ENCODE measurements at places on chromosomes 13 and 19. TPM values are rescaled to one million over a fixed set of nuclear protein-coding genes. Genes with fewer than 3 reads are reported as not detected.

DNA sequence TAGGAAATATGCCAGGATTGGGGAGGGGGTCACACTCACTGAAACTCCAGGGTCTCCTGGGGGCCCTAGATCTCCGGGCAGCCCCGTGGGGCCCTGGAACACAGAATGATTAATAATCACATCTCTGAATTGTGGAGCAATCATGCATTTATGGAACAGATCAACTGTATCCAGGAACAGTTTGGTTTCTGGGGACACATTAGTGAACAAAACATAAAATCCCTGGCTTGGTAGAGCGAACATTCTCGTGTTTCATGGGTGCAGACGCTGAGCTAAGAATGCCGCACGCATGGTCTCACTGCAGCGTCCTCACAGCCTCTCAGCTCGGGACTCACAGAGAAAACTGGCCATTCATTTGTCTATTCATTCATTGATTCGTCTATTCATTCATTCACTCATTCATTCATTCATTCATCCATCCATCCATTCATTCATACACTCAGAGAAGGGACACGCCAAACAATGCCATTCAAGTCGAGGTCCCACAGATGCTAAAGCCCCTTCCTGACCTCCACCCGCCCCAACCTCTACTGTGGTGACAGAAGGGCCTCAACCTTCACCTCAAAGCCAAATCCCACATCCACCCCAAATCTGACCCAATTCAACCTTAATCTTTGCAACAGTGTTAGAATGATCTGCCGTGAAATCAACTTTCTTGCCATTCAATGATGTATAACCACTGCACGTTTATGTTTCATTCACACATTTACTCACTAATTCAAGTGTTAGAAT, 35.0 kb upstream of the OLFM2 start:
- DNase-seq = no peak

The ELSPBP1 gene
- total RNA-seq = not detected

- DNase-seq = no peak
Observed at GRCh38 chr19:37936166-37936565, 29.2 kb downstream of the SIPA1L3 start.

DNA sequence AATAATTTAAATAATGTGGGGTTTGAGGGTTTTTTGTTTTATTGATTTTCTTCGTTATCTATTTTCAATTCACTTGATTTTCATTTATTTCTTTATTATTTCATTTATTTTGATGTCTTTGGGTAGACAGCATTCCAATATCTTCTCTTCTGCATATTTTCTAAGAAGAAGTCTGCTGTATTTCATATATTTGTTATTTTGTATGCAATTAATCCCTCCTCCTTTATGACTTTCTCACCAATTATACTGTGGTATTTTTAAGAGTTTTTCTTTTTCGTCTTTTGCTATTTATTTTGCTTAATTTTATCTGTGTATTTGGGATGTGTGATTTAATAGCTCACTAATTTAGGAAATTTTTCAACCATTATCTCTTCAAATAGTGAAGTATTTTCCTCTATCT, 1444.4 kb upstream of the MIR17HG start:
- no peak for DNase-seq

- DNase-seq = no peak
Observed at GRCh38 chr13:107234319-107235073, 666.6 kb upstream of the ARGLU1 start.

GRCh38 chr13:106173346-106173745, 362.1 kb downstream of the EFNB2 start:
- no peak for DNase-seq

GRCh38 chr19:45293682-45294081, 29.0 kb downstream of the CKM start:
- no peak for DNase-seq

DNA sequence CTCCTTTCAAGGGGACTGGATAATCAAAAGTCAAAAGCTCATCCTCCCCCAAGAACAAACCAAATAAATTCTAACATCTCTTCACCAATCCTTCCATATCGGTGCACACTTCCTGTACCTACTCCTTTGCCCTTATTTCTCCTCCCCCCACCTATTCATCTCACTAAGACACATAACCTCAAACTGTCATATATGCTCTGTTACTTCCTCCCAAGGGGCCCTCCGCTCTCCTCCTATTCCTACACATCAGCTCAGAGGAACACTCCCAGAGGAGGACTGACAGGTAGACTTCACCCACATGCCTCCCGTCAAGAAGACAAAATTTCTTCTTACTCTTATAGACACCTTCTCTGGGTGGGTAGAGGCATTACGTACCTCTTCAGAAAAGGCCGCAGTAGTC, 48.1 kb downstream of the ZNF93 start:
- no peak for DNase-seq

- no peak for DNase-seq
Observed at GRCh38 chr19:4279267-4279529, 132 bp downstream of the SHD start.

- DNase-seq = no peak
Observed at GRCh38 chr13:37546087-37546486, 52.5 kb downstream of the POSTN start.

DNA sequence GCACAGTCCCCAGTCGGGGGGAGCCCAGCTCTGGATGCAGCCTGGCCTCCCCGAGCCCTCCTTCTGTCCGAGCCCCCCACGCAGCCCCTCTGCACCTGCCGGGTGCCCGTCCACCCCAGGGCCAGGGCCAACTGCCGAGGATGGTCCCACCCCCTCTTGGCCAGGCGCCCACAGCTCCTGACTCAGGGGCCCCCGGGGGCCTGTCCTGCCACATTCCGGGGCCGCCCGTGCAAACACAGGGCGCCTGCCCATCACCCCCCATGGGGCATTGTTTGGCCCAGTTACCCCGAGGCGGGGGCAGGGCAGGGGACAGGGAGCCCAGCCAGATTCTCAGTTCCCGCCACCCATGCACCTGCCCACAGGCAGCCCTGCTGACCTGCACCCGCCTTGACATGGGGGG, 5.3 kb upstream of the TCF3 start:
- no peak for DNase-seq

- DNase-seq = no peak
Observed at GRCh38 chr13:101898676-101899075, 446.2 kb downstream of the ITGBL1 start.

- no peak for DNase-seq
Observed at GRCh38 chr13:107675847-107676550, 539.3 kb downstream of the LIG4 start.

- DNase-seq = no peak
Observed at GRCh38 chr13:42107421-42107820, 59.0 kb downstream of the DGKH start.

DNA sequence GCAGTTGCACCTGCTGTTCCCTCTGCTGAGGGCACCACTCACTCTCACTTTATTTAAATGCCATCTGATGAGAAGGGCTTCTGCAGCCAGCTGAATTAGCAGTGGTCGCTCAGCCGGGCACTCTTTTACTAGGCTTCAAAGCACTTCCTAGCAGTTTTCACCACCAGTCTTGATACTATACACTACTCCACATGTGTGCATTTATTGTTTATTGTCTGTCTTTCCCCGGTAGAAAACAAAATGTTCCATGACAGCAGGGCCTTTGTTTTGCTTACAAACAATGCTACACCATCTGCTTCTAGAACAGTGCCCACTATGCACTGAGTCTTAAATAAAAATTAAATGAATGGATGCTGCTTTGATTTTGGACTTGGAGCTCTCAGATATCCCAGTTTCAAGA, 404.9 kb downstream of the FGF14 start:
- no peak for DNase-seq

- no peak for DNase-seq
Observed at GRCh38 chr19:34386645-34387445, 17.4 kb upstream of the PDCD2L start.

GRCh38 chr19:4571305-4571917, 11.9 kb upstream of the SEMA6B start:
- DNase-seq = no peak

DNA sequence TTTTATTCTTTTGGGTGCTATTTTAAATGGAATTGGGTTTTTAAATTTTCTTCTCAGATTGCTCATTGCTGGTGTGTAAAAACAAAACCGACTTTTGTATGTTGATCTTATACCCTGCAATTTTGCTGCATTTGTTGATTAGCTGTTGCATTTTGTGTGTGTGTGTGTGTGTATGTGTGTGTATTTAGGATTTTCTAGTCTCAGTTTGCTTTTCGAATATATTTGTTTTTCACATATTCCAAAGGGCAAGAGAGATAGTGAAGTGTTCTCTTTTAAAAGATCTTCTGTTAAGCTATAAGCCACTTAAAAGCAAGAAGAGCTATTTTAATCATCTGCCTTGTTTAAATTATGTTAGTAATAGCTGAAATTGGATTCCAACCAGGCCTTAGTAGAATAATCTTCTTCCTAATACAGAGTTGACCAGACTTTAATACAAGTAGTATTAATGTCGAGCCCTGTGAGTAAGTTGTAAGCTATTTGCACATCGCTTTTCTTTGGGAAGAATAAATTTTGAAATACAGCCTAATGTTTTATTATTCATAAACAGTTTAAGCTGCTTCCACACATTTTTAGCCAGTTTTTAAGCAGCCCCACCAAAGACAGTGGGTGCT, 57.4 kb downstream of the TM9SF2 start:
- no peak for DNase-seq

DNA sequence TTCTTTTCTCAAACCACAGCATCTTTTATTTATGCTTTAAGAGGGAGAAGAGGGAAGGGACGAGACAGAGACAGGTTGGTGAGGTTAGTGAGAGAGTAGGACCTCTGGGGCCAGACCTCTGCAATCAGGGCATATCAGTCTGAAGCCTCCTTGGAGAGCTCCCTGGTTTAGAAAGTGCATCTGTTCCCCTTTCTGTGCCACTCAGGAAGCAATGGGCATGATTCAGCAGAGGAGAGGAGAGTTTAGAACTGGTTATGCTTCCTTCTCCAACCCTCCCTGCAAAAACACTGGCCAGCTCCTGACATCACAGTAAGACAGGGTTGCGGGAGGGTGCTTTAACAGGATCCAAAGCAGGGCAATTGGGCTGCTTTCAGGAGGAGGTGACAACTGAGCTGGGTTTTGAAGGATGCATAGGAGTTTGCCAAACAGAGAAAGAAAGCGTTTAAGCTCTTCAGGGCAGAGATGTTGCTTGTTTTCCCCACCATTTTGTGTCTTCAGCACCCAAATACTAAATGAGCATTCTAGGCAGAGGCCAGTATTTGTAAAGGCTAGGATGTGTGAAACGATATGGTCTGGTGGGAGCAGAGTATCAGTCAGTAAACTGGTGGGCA, 33.1 kb downstream of the CERS4 start:
- DNase-seq = no peak

The ZNF468 gene
- 20.2 TPM for total RNA-seq

The HMG20B gene
- total RNA-seq = 38.0 TPM

- peak; percentile 13 for DNase-seq
Observed at GRCh38 chr13:49635599-49636433, 7.5 kb downstream of the ARL11 start.

DNA sequence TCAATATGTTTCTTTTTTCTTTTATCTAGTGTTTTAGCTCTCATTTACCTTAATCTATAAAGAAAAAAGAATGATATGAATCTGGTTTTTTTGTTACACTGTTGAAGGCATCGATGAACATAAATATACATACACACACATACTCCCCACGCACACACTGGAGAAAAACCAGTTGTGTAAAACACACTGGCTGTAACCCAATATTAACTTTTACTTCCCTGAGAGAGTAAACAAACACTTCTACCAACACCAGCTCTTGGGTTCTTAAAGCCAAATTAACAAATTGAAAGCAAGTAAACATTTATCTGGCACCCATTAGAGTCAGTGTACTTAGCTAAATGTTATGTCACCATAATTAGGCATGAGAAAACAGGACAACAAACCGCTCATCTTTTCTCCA, 145.7 kb downstream of the ABCC4 start:
- DNase-seq = no peak

GRCh38 chr13:44837250-44837649, 152.0 kb downstream of the NUFIP1 start:
- no peak for DNase-seq
